ENCODE measurements at places on chromosomes 7 and 10.

DNA sequence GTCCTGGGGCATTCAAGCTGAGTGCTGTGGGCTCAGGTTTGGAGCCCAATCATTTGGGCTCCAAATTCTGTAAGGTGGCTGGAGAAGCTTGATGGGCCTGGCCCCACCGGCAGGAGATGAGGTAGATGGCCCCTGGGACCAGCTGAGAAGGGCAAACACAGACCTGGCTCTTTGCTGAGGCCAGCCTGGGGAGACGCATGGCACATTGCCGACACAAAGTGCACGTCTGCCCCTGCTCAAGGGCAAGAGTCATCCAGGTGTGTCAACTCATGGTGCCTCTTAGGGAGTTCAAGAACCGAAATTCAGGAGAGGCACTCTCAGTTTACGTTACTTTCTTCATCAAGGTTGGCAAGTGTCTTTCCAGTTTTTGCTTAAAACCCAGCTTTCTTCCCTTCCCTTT is 227.5 kb downstream of the LRMDA start:
- no peak for DNase-seq

DNA sequence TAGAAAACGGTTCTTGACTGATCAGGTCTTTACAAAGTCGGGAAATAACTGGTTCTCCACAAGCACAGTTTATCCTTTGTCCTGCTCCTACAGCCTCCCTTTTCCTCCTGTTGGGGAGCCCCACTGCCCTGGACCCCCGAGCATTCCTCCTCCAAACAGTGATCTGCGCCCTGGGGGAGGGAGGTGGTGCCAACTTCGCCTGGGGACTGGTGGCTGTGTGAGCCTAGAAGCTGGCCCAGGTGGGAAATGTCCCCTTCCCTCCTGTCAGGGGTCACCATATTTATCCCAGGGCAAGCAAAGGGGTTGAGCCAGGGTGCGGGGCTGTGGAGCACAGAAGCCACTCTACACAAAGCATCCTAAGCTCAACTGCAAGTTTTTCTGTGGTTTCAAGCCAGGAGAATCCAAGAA is 5.2 kb downstream of the HMX3 start:
- no peak for DNase-seq

DNA sequence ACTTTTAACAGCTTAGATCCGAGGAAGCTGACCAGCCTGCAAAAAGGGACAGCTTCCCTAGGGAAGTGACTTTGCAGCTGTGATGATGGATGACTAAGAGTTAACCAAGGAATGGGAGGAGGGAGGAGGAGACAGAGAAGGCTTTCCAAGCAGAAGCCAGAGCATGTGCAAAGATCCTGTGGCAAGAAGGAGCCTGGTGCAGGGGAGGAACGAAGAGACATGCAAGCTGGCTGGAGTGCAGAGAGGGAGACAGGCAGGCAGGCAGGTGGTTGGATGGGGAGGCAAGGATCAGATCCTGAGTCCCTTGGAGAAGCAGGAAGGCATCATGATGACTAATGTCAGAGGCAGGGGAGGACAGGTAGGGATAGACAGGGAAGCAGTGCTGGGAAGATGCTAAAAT is 148.8 kb downstream of the PFKFB3 start:
- DNase-seq: no peak

- no peak for DNase-seq
These were observed 217.5 kb downstream of the ADAM12 start for GRCh38 chr10:126170776-126171175.

DNA sequence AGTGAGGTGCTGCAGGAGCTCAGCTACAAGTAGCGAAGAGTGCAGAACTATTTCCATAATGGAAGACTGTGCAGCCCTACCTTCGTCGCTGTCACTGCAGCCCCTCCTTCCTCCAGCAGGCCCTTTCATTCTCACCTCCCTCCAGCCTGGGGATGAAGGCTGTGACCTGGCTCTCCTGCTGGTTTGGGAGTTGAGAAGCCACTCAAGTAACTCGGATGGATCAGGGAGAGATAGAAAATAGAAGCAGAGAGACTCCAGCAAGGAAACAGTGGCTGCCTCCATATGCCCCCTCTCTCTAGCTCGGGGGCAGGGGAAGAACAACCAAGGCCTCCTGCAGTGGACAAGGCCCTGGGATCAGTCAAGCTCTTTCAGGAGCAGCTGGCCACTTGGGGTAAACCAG is 37.4 kb upstream of the NPFFR1 start:
- no peak for DNase-seq

DNA sequence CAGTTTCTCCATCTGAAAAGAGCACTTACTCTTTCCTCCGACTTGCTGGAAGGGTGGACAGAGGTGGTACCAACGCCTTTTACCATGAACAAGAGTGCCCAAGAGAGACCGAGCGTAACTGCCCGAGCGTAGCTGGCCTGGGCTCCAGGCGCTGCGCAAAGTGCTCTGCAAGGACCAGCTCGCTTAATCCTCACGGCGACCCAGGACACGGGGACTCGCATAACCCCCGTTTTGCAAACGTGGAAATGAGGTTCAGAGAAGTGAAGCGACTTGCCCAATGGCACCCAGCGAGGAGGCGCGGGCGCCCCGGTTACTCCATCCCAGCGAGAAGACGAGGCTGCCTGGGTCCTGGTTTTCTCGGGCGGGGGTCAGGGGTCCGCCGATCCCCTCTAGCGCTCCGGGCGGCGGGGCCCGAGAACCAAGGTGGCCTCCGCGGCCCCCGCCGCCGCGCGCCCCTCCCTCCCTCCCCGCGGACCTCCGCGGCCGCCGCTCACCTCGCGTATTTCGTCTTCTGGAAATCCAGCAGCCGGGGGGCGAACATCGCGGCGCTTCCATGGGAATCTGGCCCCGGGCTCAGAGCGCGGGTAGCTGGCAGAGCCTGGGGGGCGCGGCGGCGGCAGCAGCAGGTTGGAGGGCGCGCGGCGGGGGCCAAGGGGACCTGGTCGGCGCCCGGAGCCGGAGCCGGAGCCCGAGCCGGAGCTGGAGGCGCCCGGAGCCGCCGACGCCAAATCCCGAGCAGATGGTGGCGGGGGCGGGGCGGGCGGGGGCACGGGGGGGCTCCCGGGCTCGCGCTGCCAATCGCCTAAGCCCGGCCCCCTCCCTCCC is at the start of gene MMD2:
Gene MMD2 (minus strand): TSS at position 711 of the 825 bp plus-strand sequence. CDS start 170 bp downstream, at position 541.
- no peak for DNase-seq

DNA sequence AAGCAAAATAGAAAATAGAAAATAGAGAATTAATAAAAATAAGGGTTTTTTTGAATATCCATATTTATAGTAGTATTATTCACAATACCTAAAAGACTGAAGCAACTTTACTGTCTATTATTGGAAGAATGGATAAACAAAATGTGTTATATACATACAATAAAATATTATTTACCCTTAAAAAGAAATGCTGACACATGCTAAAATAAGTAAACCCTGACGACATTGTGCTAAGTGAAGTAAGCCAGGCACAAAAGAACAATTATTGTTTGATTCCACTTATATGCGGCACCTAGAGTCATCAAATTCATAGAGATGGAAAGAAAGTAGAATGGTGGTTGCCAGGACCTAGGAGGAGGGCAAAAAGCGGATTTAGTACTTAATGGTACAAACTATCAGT is 39.0 kb downstream of the LRRC17 start:
- no peak for DNase-seq

DNA sequence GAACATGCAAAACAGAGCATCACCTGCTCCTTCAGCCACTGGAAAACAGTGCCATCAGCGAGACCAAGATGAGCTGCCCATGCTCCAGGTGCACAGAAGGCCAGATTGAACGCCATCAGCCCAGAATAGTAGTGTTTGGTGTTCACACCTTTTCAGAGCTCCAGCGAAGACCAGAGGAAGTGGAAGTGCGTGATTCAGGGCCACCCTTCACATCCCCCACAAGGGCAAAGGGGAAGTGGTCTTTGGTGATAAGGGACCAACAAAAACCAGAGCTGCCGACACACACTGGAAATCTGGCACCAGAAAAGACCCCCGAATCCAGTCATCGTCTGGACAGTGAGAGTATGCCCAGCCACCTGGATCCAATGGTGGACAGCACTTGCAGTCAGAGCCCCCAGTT is 29.5 kb upstream of the TMEM72 start:
- DNase-seq: no peak

GRCh38 chr7:10913457-10913856 is 60.2 kb upstream of the PHF14 start:
- DNase-seq: no peak

DNA sequence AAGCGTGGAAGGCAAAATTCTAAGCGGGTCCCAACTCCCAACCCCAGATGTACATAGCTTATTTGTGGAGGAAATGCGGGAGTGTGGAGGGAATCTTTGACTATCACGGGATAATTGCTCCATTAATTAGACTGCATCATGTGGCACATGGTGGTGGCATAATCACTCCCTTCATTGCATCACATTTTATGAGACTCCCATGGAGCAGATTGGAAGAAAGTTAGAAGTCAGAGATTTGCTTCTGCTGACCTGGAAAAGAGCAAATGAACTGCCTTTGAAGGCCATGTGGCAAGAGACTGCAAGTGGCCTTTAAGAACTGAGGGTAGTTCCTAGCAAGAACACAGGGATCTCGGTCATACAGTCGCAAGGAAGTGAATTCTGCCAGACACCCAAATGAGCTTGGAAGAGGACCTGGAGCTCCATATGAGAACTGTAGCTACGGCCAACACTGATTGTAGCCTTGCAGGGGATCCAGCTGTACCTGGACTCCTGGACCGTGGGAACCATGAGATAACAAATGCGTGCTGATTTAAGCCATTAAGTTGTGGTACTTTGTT is 37.1 kb upstream of the ITGB1 start:
- no peak for DNase-seq

GRCh38 chr7:49037346-49038210 is 113.2 kb downstream of the CDC14C start:
- no peak for DNase-seq

DNA sequence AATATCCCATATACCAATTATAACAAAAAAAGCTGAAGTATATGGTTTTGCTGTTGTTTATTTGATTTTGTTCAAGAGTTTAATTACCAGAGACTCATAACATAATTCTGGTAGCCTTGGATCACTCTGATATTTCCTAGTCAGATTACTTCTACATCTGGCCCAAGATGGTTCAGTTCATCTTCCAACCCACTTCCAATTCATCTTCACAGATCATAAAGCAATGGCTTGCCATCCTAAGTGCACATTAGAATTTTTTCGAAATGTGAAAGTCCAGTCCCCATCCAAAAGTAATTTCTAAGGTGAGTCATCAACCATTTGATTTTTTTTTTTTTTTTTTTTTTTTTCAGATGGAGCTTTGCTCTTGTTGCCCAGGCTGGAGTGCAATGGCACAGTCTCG is 8.0 kb upstream of the HIBADH start:
- DNase-seq: no peak

DNA sequence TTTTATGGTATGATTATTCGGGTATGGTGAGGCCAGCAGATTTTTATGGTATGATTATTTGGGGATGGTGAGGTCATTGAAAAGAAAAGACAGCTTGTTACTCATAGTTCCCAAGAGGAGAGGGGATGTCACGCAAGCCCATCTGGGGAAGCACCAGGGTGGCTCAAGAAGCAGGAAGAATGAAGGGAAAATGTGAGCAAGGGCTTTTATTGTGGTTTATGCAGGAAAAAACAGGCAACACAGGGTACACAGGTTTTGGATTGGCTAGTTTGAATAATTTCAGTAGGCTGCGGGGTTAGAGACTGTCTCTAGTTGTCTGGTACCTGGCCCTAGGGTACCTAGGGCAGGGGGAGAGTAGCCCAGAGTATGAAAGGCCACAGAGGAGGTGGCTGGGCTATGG is 26.8 kb upstream of the DGKI start:
- no peak for DNase-seq

DNA sequence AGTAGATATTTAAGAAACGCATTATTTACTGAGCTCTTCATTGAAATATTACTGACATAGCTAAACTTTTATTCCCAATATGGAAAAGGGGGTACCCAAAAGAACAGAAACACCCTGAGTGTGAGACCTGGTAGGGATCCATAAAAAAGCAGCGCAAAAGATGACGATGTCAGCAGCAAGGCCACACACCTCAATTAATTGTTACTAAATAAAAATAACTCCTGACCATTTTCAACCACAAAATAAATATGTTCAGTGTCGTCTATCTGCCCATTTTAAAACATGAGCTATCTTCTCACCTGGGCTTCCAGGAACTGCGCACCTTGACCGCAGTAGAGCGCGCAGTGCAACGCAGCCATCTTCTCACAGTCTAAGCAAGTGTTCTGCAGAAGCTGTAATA is 61.2 kb downstream of the GSAP start:
- DNase-seq: no peak

DNA sequence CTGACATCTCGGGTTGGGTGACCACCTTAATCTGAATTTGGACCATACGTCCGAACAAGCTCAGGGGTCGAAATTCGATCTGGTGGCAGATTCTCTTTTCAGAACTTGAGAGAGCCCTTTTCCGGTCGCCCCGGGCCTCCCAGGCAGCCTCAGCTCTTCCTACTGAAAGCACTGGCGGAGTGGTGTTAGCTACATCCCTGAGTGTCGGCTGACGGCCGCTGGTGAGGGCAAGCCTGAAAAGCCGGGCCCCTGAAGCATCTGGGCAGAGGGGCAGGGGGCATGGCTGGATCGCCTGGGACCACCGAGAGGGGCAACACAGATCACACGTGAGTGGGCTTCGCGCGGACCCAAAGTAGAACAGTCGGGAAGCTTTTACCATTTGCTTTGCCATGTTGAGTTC is 116.1 kb downstream of the SMURF1 start:
- DNase-seq: no peak

GRCh38 chr10:108662975-108663374 is 1260.3 kb downstream of the XPNPEP1 start:
- no peak for DNase-seq

GRCh38 chr10:74255214-74255613 is 104.2 kb downstream of the ADK start:
- DNase-seq: no peak

DNA sequence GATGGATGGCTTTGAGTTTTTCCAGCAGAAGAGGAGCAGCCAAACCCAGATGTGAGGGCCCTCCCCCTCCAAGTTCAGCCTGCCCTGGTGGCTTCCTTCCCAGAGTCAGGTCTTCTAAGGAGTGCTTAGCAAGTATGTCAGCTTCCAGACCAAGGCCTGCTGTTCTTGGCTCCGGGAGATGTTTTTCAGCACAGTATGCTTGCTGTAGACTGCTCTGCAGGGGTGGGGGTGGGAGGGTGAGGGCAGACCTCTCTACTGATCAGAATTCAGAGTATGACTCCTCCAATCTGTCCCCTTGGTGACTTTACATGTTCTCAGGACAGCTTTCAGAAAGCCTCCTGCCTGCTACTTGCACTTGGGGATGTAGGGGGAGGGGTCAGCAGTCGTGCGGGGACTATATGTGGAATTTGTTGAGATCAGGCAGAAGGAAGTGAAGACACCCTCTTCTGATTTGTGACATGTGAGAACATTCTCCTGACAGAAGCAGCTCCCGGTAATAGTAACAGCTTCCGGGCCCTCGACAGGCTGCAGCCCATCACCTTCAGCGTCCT is 516.4 kb upstream of the ZMIZ1 start:
- no peak for DNase-seq

Data from stimulated activated CD4-positive, alpha-beta T cell treated with anti-CD3 and anti-CD28 coated beads, Interleukin-4, amount 100 ng/mL, for 4 hours (primary cell).